ENCODE measurements at places on chromosomes 7 and 10.

DNA sequence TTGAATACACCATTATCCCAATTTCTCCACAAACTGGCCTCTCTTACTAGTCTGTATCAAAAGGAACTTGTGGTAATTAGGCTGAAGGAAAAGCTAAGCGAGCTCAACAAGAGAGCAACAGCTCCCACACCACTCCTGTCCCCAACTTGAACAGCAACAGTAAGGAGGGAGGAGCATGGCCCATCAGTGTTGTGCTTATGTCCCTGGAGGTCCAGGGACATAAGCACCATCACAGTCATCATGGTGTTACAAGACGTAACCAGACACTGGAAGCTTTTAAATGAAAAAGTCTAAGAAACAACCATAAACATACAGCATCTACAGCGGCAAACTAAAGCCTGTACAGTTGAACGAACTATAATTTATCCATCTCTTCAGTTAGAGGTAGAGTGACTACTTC lies 989 bp downstream of the ERLIN1 start:
- peak; percentile 52 for DNase-seq

DNA sequence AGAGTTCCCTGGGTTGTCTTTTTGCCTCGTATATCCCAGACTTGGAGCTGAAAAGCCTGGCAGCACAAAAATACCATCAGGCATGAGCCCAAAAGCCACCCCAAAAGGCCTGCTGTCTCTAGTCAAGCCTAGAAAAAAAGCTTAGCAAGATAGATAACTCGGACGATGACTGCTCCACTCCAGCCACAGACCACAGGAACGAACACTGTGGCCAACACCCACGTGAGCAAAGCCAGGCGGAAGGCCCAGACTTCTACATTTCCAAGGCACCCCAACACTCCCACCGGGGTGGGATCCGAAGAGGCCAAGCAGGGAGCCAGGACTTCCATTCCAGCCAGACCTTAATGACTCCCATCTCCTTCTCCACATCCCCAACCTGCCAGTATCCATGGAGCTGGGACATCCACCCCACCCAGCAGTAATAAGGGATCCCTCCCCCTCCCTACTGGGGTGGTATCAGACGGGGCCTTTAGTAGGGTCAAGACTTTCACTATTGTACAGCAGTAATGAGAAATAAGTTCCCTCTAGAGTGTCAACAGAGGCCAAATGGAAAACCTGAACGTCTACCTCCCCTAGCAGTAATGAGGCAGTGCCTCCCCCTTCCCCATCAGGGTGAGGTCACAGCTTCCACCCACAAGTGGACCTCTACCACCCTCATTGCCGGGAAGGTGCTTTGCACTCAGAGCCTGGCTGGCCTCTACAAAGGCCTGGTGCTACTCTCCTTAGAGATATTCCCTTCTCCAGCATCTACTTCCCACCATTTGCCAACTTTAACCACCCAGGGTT lies 23.0 kb downstream of the PRLHR start:
- no peak for DNase-seq

GRCh38 chr7:142847353-142847752 lies 7.5 kb upstream of the EPHB6 start:
- no peak for DNase-seq

DNA sequence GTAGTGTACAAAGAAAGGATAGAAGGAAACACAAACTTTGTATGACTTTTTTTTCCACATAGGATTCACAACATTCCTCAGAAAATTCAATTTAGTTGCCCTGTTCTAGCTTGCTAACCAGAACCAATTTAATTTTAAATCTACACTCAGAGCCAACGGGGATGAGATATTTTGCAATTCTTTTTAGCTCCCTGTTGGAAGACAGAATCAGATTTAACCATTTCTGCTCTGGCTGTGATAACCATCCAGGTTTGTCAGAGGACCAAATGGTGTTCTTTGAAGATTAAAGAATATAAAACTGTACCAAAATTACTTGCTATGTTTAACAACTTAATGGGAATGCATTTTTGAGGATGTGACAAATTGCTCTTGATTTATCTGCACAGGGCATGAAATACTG lies 319.7 kb downstream of the HPSE2 start:
- DNase-seq: no peak

DNA sequence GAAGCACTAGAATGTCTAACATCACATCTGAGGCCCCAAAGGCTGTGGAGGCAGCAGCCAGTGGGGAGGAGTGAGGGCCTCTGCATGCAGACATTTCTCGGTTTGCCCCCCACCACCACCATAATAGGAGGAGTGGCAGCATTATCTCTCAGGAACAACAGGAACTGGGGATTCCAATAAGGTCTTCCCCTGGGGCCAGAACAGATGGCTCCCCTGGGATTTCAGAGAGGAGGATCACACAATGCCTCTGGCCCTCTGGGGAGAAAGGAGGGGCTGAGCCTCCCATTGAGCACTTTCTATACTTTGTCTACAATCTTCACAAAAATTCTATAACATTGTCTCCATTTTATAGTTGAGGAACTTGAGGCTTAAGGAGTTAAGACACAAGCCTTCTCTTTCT lies 61.1 kb downstream of the GRID1 start:
- no peak for DNase-seq

Data from KBM-7 (cell line).